ENCODE measurements at places on chromosomes 1 and 21.

GRCh38 chr1:14440731-14441130 is 157.8 kb upstream of the KAZN start:
- H3K27ac ChIP-seq, result no peak overlapping the region
- no peaks in the 10 kb centered on the region for H3K36me3 ChIP-seq
- no peak for DNase-seq
- H3K4me3 ChIP-seq, result no peak overlapping the region
- no peaks in the 10 kb centered on the region for H3K27me3 ChIP-seq

DNA sequence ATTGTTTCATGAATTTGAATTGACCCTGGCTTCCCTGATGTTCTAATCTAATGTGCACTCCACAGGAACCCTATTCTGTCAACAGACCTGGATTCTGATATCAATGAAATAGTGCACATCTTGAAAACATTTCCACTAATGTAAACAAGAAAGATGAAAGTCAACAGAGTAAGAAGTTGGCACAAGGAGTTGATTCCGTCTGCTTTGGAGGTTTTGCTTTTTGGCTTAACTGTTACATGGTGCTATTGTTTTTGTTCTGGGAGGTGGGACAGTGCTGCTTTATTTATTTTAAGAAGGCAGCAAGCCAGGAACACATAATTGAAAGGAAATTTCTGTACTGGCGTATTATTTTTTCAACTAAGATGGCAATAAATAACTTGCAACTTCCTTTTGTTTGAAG is 73.3 kb downstream of the LEPR start:
- H3K4me3 ChIP-seq, result no peak overlapping the region
- no peaks in the 10 kb centered on the region for H3K36me3 ChIP-seq
- H3K27me3 ChIP-seq, result no peaks in the 10 kb centered on the region
- DNase-seq, result no peak

- peaks cover 15% of the 10 kb centered on the region for H3K27me3 ChIP-seq
- no peak for DNase-seq
- no peak overlapping the region for H3K27ac ChIP-seq
- no peak overlapping the region for H3K4me3 ChIP-seq
Observed at GRCh38 chr1:21625390-21626190, 43.6 kb downstream of the RAP1GAP start.

DNA sequence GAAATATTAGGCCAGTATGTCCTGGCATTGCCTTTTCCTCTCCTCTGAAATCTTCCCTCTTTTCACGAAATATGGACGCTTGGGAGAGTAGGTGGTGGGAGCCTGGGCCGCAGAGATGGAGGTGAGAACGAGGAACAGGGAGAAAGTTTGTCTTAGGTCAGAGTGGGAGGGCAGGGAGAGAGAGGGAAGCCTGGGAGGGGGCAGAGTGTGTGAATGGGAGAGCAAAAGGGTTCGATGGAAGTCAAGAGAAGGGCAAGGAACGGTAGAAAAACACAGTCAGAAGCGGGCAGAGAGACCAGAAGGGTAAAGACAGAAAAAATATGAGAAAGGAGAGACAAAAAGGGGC is 1.2 kb downstream of the TRABD2B start:
- no peak overlapping the region for H3K27ac ChIP-seq
- no peak for DNase-seq
- H3K36me3 ChIP-seq, result no peaks in the 10 kb centered on the region
- peaks cover 39% of the 10 kb centered on the region for H3K27me3 ChIP-seq
- H3K4me1 ChIP-seq, result peaks cover 11% of the 10 kb centered on the region

GRCh38 chr1:152049291-152050083 is 12.7 kb upstream of the S100A11 start:
- DNase-seq, result no peak
- peaks cover 19% of the 10 kb centered on the region for H3K27me3 ChIP-seq
- peaks cover 53% of the 10 kb centered on the region for H3K4me1 ChIP-seq
- no peak overlapping the region for H3K4me3 ChIP-seq

GRCh38 chr1:171590022-171590421 is 32.0 kb upstream of the MYOCOS start:
- H3K27me3 ChIP-seq, result no peaks in the 10 kb centered on the region
- no peak overlapping the region for H3K4me3 ChIP-seq

GRCh38 chr1:38733761-38734160 is 125.8 kb downstream of the RRAGC start:
- no peak for DNase-seq
- H3K27me3 ChIP-seq, result peaks cover 48% of the 10 kb centered on the region
- H3K36me3 ChIP-seq, result no peaks in the 10 kb centered on the region
- no peak overlapping the region for H3K4me3 ChIP-seq
- H3K27ac ChIP-seq, result no peak overlapping the region

GRCh38 chr1:119440721-119441307 is 25.9 kb downstream of the HSD3B2 start:
- H3K4me3 ChIP-seq, result no peak overlapping the region
- H3K36me3 ChIP-seq, result no peaks in the 10 kb centered on the region

- no peak for DNase-seq
- H3K4me1 ChIP-seq, result peaks cover 8% of the 10 kb centered on the region
Observed at GRCh38 chr1:56526571-56527174, 52.7 kb downstream of the PLPP3 start.

GRCh38 chr1:181038399-181038873 is 4.7 kb downstream of the MR1 start:
- peaks cover 50% of the 10 kb centered on the region for H3K36me3 ChIP-seq
- no peaks in the 10 kb centered on the region for H3K27me3 ChIP-seq
- peak; percentile 72 for DNase-seq
- H3K4me3 ChIP-seq, result no peak overlapping the region
- peaks cover 75% of the 10 kb centered on the region for H3K4me1 ChIP-seq

GRCh38 chr1:206012086-206012859 is 9.1 kb upstream of the RAB7B start:
- H3K4me1 ChIP-seq, result peaks cover 28% of the 10 kb centered on the region
- H3K27me3 ChIP-seq, result no peaks in the 10 kb centered on the region
- peak; percentile 42 for DNase-seq
- no peaks in the 10 kb centered on the region for H3K36me3 ChIP-seq
- H3K4me3 ChIP-seq, result no peak overlapping the region

DNA sequence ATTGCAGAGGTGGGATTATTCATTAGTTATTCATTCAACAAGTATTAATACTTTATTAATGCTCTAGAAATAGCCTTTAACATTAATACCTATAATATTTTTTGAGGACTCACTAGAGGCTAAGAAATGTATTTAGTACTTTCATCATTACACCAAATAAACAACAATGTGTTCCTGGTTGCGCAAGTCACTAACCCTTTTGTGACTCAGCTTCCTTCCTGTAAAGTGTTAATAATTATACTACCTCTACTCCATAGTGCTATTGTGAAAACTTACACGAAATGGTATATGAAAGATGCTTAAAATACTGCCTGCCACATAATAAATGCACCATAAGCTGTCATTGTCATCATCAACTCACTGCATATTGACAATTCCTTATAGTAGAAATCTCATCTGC is 431.0 kb downstream of the DPYD start:
- no peak overlapping the region for H3K4me3 ChIP-seq
- peaks cover 5% of the 10 kb centered on the region for H3K4me1 ChIP-seq
- no peaks in the 10 kb centered on the region for H3K36me3 ChIP-seq
- H3K27ac ChIP-seq, result no peak overlapping the region
- no peaks in the 10 kb centered on the region for H3K27me3 ChIP-seq
- DNase-seq, result no peak

- H3K4me1 ChIP-seq, result peaks cover 12% of the 10 kb centered on the region
- no peak overlapping the region for H3K27ac ChIP-seq
- no peak overlapping the region for H3K4me3 ChIP-seq
- H3K27me3 ChIP-seq, result no peaks in the 10 kb centered on the region
- DNase-seq, result peak; percentile 54
Observed at GRCh38 chr1:113835686-113836290, 23.5 kb upstream of the RSBN1 start.

GRCh38 chr1:215285013-215285800 is 202.7 kb downstream of the KCNK2 start:
- no peak overlapping the region for H3K4me3 ChIP-seq
- no peaks in the 10 kb centered on the region for H3K36me3 ChIP-seq
- no peaks in the 10 kb centered on the region for H3K4me1 ChIP-seq

GRCh38 chr1:170893655-170894297 is 41.6 kb upstream of the MROH9 start:
- H3K4me3 ChIP-seq, result no peak overlapping the region
- DNase-seq, result no peak
- no peaks in the 10 kb centered on the region for H3K36me3 ChIP-seq
- H3K27me3 ChIP-seq, result peaks cover 2% of the 10 kb centered on the region

DNA sequence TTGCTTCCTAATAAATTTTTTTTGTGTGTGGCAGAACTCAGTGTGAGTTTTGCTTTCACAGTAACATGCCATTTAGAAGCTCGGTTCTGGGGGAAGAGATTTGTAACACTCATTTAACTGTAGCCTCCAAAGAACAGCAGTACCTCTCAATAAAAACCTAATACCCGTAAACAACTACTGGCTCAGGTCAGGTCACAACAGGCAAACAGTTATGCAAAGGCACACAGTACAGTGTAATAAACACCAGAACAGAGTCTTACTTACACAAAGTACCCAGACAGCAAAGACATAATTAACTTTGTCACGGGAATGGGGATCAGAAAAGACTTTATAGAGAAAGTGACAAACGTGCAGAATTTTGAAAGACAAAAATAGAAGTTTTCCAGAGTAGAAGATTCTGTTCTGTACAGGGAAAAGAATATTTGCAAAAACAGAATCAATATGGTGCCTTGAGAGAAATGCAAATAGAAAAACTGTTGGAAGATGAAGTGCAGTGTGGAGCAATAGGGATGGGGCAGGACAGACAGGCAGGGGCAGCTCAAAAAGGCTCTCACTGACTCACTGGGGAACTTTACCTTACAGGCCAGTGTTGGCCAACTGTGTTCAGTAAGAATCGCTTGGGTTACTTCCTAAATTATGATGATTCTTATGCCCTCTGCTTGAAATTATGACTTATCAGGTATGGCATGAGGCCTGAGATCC is 38.8 kb downstream of the EGLN1 start:
- H3K36me3 ChIP-seq, result peaks cover 3% of the 10 kb centered on the region
- no peak overlapping the region for H3K4me3 ChIP-seq
- peaks cover 20% of the 10 kb centered on the region for H3K4me1 ChIP-seq
- no peak for DNase-seq
- no peaks in the 10 kb centered on the region for H3K27me3 ChIP-seq

DNA sequence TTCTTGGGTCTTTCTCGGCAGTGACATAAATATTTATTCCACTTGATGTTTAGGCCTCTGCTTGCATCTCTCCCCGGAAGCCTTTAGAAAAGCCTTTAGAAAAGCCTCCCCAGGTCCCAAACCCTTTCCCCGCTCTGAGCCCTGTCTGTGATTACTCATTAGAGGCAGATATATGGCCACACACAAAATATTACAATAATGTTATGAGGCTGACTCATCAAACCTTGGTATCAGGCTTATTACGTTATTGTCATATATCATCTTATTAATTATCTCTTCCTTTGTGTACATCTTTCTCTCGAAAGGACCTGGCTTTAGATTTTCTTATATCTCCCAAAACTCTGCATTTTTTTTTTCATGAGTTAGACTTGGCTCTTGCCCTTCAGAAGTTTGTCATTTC is 69.5 kb downstream of the FGGY start:
- no peaks in the 10 kb centered on the region for H3K4me1 ChIP-seq
- no peak overlapping the region for H3K27ac ChIP-seq
- H3K36me3 ChIP-seq, result no peaks in the 10 kb centered on the region
- H3K4me3 ChIP-seq, result no peak overlapping the region

DNA sequence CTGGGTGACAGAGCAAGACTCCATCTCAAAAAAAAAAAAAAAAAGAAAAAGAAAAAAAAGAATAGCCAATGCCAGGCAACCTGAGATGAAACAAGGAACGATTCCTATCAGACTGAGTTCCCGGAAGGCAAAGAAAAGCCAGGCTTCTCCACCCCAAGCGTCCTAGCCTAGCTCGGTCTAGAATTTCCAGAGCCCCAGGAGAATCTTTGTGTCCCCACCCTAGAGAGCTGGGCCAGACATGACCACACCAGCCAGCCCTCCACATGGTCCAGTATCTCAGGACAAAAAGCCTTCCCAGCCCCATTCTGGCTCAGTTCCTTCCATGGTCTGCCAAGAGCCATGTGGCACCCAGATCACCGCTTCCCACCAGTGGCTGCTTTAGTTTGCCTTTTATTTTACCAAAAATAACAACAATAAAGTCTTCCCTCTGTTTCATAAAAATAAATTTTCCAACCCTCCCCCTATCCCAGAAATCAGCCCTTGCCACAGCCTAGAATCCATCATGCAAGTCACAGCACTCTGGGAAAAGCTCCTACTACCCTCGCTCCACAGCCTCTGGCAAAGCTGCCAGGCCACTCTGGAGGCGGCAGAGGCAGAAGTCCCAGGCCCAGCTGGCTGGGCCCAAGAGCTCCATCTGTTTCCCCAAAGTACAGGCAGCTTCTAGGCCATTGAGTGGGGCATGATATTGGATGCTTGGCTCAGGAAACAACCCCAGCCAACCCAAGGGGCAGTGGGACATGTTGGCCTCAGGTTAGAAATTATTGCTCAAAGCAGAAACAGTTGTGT is 3.5 kb upstream of the MKNK1 start:
- H3K4me3 ChIP-seq, result no peak overlapping the region
- no peak for DNase-seq
- H3K27me3 ChIP-seq, result no peaks in the 10 kb centered on the region
- peaks cover 44% of the 10 kb centered on the region for H3K36me3 ChIP-seq
- peaks cover 55% of the 10 kb centered on the region for H3K4me1 ChIP-seq

- no peak for DNase-seq
- no peak overlapping the region for H3K27ac ChIP-seq
- H3K4me3 ChIP-seq, result no peak overlapping the region
- no peaks in the 10 kb centered on the region for H3K36me3 ChIP-seq
- H3K4me1 ChIP-seq, result peaks cover 3% of the 10 kb centered on the region
Observed at GRCh38 chr1:20686883-20687725, 25.9 kb upstream of the DDOST start.

- peaks cover 1% of the 10 kb centered on the region for H3K27me3 ChIP-seq
- no peaks in the 10 kb centered on the region for H3K4me1 ChIP-seq
- H3K27ac ChIP-seq, result no peak overlapping the region
- H3K4me3 ChIP-seq, result no peak overlapping the region
- DNase-seq, result no peak
- H3K36me3 ChIP-seq, result no peaks in the 10 kb centered on the region
Observed at GRCh38 chr1:2970311-2971071, 50.8 kb upstream of the ACTRT2 start.

DNA sequence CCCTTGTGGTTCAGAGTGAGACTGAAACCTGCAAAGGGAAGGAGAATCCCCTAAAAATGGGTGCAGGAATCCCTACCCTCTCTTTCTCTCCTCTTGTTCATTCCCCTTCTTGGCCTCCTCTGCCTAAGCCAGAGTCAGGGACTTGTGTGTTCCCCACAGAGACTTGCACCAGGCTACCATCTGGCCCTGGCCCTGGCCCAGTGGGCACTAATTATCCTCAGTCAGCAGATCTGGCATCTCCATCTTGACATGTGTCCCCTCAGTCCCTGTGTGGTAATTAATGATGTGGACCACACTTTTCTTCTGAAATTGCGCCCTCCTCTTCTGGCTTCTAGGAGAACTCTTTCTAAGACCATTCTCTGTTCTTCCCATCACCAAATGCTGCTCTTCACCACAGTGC is 354.4 kb downstream of the SETD4 start:
- H3K4me1 ChIP-seq, result no peaks in the 10 kb centered on the region
- H3K36me3 ChIP-seq, result no peaks in the 10 kb centered on the region
- H3K4me3 ChIP-seq, result no peak overlapping the region
- no peak overlapping the region for H3K27ac ChIP-seq

GRCh38 chr1:230350208-230350921 is 75.8 kb downstream of the PGBD5 start:
- H3K27me3 ChIP-seq, result no peaks in the 10 kb centered on the region
- H3K36me3 ChIP-seq, result no peaks in the 10 kb centered on the region
- no peak for DNase-seq
- H3K27ac ChIP-seq, result no peak overlapping the region
- H3K4me1 ChIP-seq, result no peaks in the 10 kb centered on the region

All from activated CD4-positive, alpha-beta T cell treated with anti-CD3 and anti-CD28 coated beads, Interleukin-2, amount 10 ng/mL, durations not matched to agents 7 days and 5 days (primary cell).